ENCODE measurements at places on chromosomes 1 and 21.

DNA sequence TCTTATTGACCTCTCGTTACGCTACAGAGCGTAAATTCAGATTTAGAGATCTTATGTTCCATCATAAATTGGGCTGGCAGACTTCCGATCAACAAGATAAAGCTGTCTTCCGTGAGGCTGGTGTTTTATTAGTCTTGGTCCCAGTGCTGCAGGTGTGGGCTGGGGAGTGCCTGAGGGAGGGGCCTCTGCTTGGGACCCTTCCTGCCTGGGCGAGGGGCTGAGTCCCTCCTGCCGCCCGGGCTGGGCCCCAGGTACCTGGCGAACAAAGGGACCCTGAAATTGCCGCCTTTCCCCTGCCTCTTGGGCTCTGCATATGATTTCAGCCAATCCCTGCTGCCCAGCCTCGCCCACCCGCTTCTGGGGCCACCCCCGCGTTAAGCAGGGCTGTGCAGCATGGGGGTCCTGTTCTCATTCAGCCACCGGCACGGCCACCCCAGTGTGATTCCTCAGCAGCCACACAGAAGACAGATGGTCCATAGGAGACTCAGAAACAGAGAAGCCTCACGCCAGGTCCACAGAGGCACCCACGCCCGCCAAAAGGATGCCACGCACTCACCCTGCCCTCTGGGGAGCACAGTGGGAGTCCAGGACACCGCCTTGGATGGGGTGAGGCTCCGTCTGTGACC, 6.1 kb upstream of the SAMD11 start:
- DNase-seq, result no peak

- no peak for DNase-seq
Measured at GRCh38 chr1:160844447-160845232, 18.0 kb downstream of the CD244 start.

GRCh38 chr1:1157914-1158710, 15.6 kb upstream of the TTLL10 start:
- DNase-seq, result no peak

DNA sequence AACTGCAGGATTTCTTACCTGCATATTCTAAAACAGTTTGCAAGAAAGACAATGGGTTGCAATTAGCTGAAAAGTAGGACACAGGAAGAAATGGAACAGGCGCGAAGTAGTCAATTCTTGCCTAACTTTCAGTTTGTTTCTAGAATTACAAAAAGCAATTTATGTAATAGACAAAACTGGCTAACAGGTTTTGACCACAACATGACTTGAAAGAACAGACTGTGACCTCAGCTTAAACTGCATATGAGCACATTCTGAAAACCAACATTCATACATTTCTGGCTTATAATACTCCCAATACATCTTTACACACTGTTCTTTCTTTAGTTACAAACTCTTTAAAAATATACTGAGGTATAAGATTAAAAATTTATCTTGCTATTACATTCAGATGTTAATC, 405.9 kb upstream of the B3GALT2 start:
- no peak for DNase-seq

DNA sequence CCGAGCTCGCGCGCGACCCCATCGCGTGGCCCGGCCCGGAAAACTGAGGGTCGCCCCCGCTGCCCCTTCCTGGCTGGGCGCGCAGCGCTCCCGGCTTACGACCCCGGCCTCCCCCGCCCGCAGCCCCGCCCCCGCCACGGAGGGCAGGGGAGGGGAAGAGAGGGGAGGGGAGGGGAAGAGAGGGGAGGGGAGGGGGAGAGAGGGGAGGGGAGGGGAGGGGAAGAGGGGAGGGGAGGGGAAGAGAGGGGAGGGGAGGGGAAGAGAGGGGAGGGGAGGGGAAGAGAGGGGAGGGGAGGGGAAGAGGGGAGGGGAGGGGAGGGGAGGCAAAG, 6.7 kb upstream of the ANKRD65 start:
- DNase-seq, result no peak

- no peak for DNase-seq
Measured at GRCh38 chr1:205279986-205280385, 41.6 kb downstream of the NUAK2 start.

- DNase-seq, result no peak
Measured at GRCh38 chr1:211606914-211607753, 28.2 kb upstream of the SLC30A1 start.

DNA sequence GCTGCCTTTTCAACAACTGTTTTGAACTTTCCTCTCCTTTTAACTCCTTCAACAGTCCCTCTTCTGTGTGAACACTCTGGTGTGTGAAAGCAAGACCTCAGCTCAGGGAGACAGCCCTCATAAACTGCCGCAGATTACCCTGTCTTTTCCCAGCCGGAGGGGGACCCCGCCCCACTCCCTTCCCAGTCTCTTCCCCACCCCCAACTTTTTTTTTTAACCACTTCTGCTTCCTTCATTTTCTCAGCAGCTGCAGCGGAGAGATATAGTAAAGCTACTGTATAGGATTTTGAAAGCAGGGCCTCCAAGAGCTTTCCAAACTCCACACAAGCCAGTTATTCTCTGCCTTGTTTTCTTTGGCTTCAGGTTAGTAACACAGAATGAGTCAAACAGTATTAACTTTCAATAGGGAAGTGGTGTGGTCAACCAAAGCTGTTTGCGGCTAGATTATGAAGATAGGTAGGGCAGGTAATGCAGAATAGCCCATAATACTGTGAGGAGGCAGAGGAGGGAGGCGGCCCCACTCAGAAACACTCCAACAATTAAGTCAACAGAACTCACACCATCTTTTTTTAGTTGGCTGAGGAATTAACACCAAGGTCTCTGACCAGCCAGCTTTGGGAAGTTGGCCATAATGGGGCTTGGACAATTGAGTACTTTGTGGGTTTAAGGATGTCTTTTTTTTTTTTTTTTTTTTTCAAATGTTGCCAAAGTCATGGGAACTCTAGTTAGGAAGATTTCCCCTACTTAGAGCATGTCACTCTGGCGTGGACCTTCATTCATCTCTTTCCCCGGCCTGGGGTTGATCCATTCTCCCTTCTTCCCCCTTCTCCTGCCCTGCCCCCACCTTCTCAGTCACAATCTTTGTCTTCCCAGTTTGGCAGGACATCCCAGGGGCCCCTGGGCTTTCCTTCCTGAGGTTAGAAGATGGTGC, 177.0 kb downstream of the CLIC6 start:
- DNase-seq, result no peak

- no peak for DNase-seq
Measured at GRCh38 chr1:35120458-35121133, 41.4 kb downstream of the ZMYM1 start.

DNA sequence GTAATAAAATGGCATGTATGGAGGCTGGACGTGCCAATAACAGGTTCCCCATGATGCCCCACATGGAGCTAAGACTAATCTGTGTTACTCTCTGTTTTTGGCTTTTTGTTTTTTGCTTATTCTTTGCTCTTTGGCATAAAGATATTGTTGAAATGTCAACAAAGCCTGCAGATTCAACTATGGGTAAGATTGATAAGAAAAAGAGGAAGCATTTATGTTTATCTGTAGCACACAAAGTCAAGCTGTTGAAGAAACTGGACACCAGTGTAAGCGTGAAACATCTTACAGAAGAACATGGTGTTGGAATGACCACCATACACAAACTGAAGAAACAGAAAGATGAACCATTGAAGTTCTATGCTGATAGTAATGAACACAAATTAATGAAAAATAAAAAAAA, 402.7 kb downstream of the LTN1 start:
- no peak for DNase-seq

GRCh38 chr1:110850627-110851026, 22.3 kb upstream of the CD53 start:
- no peak for DNase-seq

DNA sequence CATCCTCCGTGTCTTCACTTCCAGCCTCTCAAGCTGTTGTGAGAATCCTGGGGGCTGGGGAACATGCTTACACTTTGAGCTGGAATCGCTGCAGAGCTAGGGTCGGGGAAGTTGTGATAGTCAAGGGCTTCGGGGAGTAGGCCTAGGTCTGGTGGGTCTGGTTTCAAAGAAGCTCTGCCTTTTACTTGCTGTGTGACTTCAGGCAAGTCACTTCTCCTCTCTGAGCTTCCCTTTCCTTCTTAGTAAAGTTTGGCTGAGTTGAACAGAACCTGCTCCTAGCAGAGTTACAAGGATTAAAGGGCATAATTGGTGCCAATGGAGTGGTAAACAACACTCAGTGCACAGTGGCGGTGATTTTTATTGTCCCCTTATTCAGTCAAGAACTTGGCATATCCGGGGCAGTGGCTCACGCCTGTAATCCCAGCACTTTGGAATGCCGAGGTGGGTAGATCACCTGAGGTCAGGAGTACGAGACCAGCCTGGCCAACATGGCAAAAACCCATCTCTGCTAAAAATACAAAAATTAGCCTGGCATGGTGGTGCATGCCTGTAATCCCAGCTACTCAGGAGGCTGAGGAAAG, 25.7 kb downstream of the ARHGEF19 start:
- no peak for DNase-seq

DNA sequence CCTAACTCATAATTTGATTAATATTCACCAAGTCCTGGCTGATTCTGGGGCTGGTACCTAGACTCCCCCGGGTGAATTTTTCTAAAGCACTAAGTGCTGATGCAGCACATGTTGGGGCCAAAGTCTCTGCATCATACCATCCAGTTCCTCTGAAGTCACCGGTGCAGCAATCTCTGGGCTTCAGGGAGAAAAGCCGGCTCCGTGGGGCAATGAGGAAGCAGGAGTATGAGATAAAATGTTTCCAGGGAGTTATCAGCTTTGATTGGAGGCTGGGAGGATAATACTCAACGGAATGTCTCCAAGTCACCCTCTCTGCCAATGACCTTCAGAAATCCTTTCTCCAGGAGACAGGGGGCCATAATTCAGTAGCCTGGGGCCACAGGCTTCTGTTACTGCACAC, 1.2 kb downstream of the FCAMR start:
- no peak for DNase-seq
